T-cell (primary cell): ENCODE measurements at places on chromosomes 13 and 19.

- H3K4me3 ChIP-seq: no peak overlapping the region
- DNase-seq: no peak
- H3K36me3 ChIP-seq: no peaks in the 10 kb centered on the region
Observed at GRCh38 chr19:7578127-7578526, 17.5 kb upstream of the CAMSAP3 start.

DNA sequence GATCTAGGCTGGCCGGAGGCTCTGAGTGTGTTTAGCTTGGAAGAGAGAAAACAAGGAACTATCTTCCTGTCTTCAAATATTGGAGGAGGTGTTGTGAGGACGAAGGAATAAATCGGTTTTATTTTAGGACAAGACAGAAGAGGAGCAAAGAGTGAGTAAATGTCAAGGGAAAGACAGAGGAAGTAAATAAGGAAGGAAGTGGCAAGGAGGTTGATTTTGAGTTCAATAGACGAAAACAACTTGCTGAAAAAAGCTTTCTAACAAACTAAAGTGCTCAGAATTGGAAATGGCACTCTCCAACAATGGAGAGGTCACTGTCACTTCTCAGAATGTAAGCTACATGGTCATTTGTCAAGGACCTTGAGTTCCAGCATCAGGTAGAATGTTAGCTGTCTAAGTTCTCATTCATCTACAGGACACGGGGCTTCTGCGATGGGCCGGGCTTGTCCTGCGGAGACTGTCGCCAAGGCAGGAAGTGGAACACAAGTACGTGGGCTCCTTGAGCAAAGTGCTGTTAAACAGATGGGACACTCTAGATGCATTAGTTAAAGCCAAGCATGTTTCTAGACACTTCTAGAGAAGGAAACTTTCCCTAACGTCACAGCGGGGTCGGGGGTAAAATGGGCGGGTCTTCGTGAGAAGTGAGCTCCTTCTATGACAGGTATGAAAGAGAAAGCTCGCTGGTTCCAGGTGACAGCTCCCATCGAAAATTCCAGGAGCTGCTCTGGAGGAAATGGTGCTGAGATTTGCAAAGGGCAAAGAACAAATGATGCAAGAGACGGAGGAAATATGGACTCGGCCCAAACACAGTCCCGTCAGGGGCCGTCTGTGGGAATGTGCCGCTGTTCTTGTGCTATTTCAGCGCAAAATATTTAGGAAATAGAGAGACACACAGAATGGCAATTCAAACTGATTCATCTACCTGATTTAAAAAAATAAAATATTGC is 103.9 kb upstream of the UBL3 start:
- H3K36me3 ChIP-seq: no peaks in the 10 kb centered on the region
- peak overlapping the region; percentile 47 for H3K4me3 ChIP-seq
- H3K27me3 ChIP-seq: no peaks in the 10 kb centered on the region
- H3K27ac ChIP-seq: peak overlapping the region; percentile 69
- DNase-seq: peak; percentile 36

GRCh38 chr19:39546599-39546998 is 6.6 kb upstream of the EID2 start:
- H3K36me3 ChIP-seq: no peaks in the 10 kb centered on the region
- H3K27ac ChIP-seq: no peak overlapping the region
- DNase-seq: no peak

DNA sequence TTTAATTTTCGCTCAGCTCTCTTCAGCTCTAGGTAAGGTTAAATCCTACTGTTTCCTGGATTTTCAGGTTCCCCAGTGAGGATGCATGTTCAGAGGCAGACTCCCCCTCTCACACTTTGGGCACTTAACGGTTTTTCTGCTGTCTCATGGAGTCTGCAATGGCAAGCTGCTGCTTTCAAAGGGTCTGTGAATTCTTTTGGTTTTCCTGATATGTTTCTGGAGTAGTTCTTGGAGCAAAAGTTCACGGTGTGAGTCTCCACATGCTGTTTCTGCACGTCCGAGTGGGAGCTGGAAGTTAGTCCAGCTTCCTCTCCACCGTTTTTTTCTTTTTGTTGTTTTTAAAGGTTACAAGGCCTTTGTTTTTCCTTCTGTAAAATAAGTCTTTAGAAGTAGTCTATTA is 35.4 kb downstream of the DNAJC15 start:
- peaks cover 25% of the 10 kb centered on the region for H3K4me1 ChIP-seq
- no peaks in the 10 kb centered on the region for H3K27me3 ChIP-seq

DNA sequence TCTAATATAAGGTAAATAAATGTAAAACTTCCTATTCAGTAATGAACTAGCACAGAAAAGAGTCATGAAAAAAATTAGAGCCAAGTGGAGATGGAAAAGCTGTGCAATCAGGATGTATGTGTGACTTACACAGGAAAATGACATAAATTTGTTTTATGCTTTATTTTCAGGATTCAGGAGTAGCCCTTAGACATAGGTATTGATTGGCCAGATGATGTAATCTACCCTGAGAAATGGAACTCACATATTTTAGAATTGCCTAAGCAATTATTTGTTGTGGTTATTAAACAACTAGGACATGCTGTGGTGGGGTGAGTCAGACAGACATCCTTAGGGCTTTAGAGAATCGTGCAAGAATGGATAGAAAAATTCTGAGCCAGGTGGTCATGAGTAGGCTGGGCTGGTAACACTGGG is 110.6 kb downstream of the PCDH9 start:
- no peak for DNase-seq
- H3K4me1 ChIP-seq: no peaks in the 10 kb centered on the region
- no peaks in the 10 kb centered on the region for H3K36me3 ChIP-seq
- no peak overlapping the region for H3K4me3 ChIP-seq
- no peaks in the 10 kb centered on the region for H3K27me3 ChIP-seq

DNA sequence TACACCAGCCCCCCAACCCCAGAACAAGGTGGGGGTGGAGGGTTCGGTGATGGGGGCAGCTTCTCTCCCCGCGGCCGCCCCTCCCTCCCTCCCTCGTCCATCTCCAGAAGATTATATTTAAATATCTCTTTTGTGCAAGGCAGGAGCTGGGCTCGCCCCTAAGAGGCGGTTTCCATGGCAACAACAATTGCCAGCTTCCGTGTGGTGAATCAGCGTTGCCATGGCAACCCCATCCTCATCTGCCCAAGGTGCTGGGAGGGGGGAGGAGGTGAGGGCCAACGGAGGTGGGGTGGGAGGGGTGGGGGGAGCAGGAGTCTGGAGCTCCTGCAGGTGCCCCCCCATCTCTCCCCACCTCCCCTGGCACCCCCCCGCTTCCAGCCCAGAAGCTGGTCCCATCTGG is 46.4 kb downstream of the CELF5 start:
- no peak overlapping the region for H3K4me3 ChIP-seq
- H3K36me3 ChIP-seq: no peaks in the 10 kb centered on the region
- H3K27ac ChIP-seq: no peak overlapping the region
- H3K27me3 ChIP-seq: peaks cover 71% of the 10 kb centered on the region

DNA sequence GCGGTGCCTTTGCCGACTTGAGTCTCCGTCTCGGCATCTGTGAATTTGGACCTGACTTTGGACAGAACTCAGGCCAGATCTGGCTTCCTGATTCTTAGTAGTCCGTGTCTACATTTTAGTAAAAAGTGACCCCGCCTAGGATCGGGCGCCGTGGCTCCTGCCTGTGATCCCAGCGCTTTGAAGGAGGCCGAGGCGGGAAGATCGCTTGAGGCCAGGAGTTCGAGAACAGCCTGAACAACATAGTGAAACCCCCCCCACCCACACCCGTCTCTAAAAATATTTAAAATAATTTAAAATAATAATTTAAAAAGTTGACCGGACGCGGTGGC is 849 bp upstream of the TCF3 start:
- peak overlapping the region; percentile 99 for H3K27ac ChIP-seq
- peaks cover 17% of the 10 kb centered on the region for H3K36me3 ChIP-seq
- H3K4me3 ChIP-seq: peak overlapping the region; percentile 80
- H3K27me3 ChIP-seq: no peaks in the 10 kb centered on the region
- H3K4me1 ChIP-seq: peaks cover 36% of the 10 kb centered on the region

DNA sequence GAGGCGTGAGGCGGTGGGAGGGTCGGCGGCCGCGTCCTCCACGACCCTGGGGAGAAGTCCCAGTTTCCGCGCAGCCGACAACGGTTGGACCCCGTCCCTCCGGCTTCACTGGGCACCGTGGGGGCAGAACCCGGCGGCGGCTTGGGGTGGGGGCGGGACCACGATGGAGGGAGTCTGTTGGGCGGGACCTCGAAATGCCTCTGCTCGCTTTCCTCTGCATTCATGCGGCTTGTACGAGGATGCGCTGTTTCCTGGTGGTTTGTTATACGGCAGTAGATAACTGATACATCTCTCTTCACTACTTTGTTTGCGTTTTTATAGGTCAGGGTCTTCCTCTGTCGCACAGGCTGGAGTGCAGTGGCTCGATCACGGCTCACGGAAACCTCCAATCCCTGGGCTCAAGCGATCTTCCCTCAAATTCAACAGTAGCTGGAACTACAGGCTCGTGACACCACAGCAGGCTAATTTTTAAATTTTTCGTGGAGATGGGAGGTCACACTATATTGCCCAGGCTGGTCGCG is 24.6 kb upstream of the ZNF846 start:
- no peaks in the 10 kb centered on the region for H3K27me3 ChIP-seq
- peak overlapping the region; percentile 51 for H3K4me3 ChIP-seq
- H3K27ac ChIP-seq: peak overlapping the region; percentile 96
- DNase-seq: peak; percentile 48
- H3K4me1 ChIP-seq: peaks cover 22% of the 10 kb centered on the region

GRCh38 chr19:19821366-19821951 is at the start of gene ZNF506:
Gene ZNF506 (minus strand): TSS chr19:19821750. CDS start chr19:19821603, 147 bp downstream.
- no peaks in the 10 kb centered on the region for H3K27me3 ChIP-seq
- no peaks in the 10 kb centered on the region for H3K36me3 ChIP-seq
- no peaks in the 10 kb centered on the region for H3K4me1 ChIP-seq
- peak within 1 kb of the TSS; percentile 81 for H3K4me3 ChIP-seq

DNA sequence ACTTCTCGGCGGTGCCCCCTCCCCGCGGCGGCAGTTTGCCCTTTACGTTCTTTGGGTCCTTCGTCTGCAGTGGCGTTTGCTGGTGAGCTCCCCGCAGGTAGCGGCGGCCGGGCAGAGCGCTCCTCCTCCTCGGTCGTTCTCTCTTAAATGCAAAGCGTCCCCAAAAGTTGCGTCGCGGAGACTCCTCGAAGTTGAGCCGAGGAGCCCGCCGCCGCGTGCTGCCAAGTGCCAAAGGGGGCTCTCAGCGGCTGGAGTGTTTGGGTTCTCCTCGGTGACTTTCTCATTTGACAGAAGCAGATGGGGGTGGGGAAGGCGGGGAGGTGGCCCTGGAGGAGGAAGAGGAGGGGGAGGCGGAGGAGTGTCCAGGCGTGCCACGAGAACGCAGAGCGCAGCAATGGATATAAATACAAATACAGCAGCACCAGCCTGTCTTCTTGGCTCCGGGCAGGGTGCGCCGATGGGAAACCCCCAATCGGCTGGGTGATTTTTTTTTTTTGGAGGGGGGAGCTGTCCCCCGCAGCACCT is at the start of gene SOX21:
Gene SOX21 (minus strand): TSS at position 259 of the 525 bp plus-strand sequence. CDS start 496 bp downstream, outside the sequence.
- peaks cover 2% of the 10 kb centered on the region for H3K4me1 ChIP-seq
- DNase-seq: no peak
- no peaks in the 10 kb centered on the region for H3K36me3 ChIP-seq
- peaks cover 40% of the 10 kb centered on the region for H3K27me3 ChIP-seq
- H3K27ac ChIP-seq: no peak within 1 kb of the TSS

GRCh38 chr13:36512771-36513170 is 80.5 kb downstream of the CCNA1 start:
- H3K4me1 ChIP-seq: no peaks in the 10 kb centered on the region
- no peak for DNase-seq
- no peaks in the 10 kb centered on the region for H3K27me3 ChIP-seq
- no peaks in the 10 kb centered on the region for H3K36me3 ChIP-seq

GRCh38 chr19:12364391-12365235 is 870 bp downstream of the ZNF442 start:
- no peaks in the 10 kb centered on the region for H3K36me3 ChIP-seq
- no peaks in the 10 kb centered on the region for H3K27me3 ChIP-seq
- H3K4me1 ChIP-seq: peaks cover 6% of the 10 kb centered on the region
- DNase-seq: no peak

GRCh38 chr13:101512650-101513049 is 60.2 kb downstream of the ITGBL1 start:
- no peak for DNase-seq
- H3K4me3 ChIP-seq: no peak overlapping the region
- no peak overlapping the region for H3K27ac ChIP-seq
- no peaks in the 10 kb centered on the region for H3K4me1 ChIP-seq
- H3K36me3 ChIP-seq: no peaks in the 10 kb centered on the region

DNA sequence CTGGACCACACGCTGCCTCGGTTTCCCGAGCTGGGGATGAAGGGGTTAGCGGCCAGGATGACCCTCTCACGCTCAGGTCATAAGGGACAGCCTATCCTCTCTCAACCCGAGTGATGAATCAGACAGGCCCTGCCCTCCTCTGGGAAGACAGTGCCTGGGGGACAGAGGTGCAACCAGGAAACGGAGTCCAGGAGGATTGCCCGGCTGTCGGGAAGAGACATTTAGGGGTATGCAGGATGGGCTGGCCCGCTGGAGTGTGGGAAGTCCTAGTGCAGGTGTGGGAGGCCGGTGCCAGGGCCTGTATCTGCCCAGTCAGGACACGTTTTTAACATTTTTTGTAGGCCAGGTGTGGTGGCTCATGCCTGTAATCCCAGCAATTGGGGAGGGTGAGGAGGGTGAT is 8.3 kb downstream of the LSM7 start:
- no peak overlapping the region for H3K4me3 ChIP-seq
- H3K36me3 ChIP-seq: peaks cover 24% of the 10 kb centered on the region
- H3K4me1 ChIP-seq: peaks cover 7% of the 10 kb centered on the region
- no peaks in the 10 kb centered on the region for H3K27me3 ChIP-seq

- H3K27ac ChIP-seq: no peak overlapping the region
- H3K36me3 ChIP-seq: no peaks in the 10 kb centered on the region
- peaks cover 5% of the 10 kb centered on the region for H3K27me3 ChIP-seq
Observed at GRCh38 chr13:49855930-49856329, 63.4 kb upstream of the KPNA3 start.

- no peak overlapping the region for H3K4me3 ChIP-seq
- no peaks in the 10 kb centered on the region for H3K36me3 ChIP-seq
- peaks cover 82% of the 10 kb centered on the region for H3K27me3 ChIP-seq
Observed at GRCh38 chr19:18605196-18605545, 1.4 kb downstream of the CRLF1 start.

GRCh38 chr13:59413126-59413525 is 750.6 kb downstream of the DIAPH3 start:
- no peaks in the 10 kb centered on the region for H3K27me3 ChIP-seq
- H3K36me3 ChIP-seq: no peaks in the 10 kb centered on the region
- H3K4me1 ChIP-seq: no peaks in the 10 kb centered on the region

DNA sequence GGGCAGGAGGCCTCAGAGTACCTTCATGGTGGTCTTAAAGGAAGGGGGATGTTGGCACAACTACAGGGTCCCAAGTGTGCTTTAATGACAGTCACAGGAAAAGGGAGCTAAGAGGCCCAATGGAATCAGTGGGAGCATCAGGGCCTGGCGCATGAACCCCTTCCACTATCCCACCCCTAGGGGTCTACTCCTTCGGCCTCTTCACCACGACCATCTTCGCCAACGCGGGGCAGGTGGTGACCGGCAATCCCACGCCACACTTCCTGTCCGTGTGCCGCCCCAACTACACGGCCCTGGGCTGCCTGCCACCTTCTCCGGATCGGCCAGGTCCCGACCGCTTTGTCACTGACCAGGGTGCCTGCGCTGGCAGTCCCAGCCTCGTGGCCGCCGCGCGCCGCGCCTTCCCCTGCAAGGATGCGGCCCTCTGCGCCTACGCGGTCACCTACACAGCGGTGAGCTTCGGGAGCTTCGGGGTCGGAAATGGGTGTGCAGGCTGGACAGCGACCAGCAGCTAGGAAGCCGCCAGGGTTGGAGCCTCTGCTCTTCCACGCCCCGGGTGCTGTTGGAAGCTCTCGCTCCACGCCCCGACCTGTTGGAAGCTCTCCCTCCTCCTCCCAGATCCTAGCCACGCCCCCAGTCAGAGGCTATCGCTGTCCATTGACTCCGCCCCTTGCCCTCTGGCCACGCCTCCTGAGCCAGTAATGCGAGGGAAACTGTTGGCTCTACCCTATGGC is 6.0 kb downstream of the PLPPR2 start:
- no peak for DNase-seq
- peaks cover 2% of the 10 kb centered on the region for H3K4me1 ChIP-seq
- H3K27me3 ChIP-seq: no peaks in the 10 kb centered on the region
